A549 (cell line): ENCODE measurements at places on chromosomes 16 and 17. TPM values are rescaled to one million over a fixed set of nuclear protein-coding genes. Genes with fewer than 3 reads are reported as not detected.

Gene HELZ
- 5.6 to 6.7 TPM (median 5.7 TPM) in 3 replicates for polyA plus RNA-seq

DNA sequence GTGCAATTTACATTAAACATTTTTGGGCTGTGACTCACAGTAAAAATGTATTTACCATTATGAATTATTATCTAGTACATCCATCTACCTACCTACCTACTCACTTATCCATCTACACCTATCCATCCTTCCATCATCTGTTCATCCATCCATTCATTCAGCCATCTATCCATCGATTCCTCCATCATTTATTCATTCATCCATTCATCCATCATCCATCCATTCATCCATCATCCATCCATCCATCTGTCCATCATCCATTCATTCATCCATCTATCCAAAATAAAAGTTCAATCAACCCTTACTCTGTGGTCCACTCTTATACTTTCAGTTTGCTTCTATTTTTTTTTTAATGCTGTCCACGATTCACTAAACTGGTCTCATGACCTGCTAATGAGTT, 118.4 kb downstream of the NTN1 start:
- no peak for DNase-seq

GRCh38 chr16:35305476-35305875, 1846.1 kb downstream of the TP53TG3F start:
- no peak for DNase-seq

Gene TGFB1I1
- polyA plus RNA-seq, result 68.7 to 81.0 TPM (median 75.1 TPM) in 3 replicates

Gene TMEM114
- not detected in 3 replicates for polyA plus RNA-seq

- DNase-seq, result peak; percentile 76
Measured at GRCh38 chr17:8163978-8164814, 1.4 kb upstream of the VAMP2 start.

Gene CDH5
- polyA plus RNA-seq, result 0.05 TPM in 1 of 3 replicates, not detected in the others

DNA sequence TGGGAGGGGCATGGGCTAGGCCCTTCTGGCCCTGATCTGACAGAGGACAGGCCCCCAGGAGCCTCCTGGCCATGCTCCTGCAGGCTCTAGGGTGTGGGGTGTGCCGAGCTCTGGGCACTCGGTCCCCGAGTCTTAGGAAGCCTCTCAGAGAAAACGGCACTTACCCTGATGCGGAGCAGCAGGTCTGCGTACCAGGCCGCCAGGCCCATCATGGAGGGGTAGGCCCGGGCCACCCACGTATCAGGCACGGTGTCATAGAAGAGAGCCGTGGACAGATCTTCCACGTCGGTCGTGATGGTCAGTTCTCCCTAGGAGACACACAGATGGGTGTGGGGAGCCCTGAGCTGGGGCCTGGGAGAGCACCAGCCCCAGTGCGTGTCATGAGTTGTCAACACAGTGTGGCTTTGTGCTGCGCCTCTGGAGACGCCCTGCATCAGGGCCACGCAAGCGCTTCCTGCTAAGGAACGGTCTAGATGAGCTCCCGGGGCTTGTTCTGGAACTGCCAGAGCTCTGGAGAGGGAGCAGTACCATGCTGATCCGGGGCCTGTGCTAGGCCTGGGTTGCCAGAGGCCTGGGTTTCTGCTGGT, 47.9 kb downstream of the PGS1 start:
- DNase-seq, result no peak

Gene PIRT
- not detected in 3 replicates for polyA plus RNA-seq

DNA sequence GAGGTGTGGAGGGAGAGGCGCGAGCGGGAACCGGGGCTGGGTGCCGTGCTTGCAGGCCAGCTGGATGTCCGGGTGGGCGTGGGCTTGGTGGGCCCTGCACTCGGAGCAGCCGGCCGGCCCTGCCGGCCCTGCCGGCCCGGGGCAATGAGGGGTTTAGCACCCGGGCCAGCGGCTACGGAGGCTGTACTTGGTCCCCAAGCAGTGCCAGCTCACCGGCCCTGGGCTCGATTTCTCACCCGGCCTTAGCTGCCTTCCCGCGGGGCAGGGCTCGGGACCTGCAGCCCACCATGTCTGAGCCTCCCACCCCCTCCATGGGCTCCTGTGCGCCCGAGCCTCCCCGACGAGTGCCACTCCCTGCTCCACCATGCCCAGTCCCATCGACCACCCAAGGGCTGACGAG, 24.7 kb upstream of the GPATCH8 start:
- DNase-seq, result no peak

Gene EXOSC6
- 10.8 to 12.2 TPM (median 11.7 TPM) in 3 replicates for polyA plus RNA-seq

Gene PRAC1
- polyA plus RNA-seq, result not detected in 3 replicates

Gene STAT5B
- 29.4 to 33.1 TPM (median 31.2 TPM) in 3 replicates for polyA plus RNA-seq

DNA sequence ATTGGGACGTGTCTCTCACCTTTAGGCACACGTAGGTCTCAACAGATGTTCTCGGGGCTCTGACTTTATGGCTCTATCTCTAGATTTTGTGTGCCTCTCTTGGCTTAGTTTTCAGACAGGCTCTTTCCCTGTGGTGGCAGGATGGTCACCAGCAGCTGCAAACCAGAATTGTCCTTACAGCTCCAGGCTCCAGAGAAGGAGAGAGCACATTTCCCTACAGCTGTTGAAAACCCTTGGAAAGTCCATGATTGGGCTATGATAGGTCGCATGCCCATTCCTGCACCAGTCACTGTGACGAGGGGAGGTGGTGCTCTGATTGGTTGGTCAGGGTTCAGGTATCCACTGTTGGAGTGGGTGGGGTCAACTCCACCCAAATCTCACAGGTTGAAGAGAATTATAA, 41.5 kb downstream of the SHISA9 start:
- no peak for DNase-seq

DNA sequence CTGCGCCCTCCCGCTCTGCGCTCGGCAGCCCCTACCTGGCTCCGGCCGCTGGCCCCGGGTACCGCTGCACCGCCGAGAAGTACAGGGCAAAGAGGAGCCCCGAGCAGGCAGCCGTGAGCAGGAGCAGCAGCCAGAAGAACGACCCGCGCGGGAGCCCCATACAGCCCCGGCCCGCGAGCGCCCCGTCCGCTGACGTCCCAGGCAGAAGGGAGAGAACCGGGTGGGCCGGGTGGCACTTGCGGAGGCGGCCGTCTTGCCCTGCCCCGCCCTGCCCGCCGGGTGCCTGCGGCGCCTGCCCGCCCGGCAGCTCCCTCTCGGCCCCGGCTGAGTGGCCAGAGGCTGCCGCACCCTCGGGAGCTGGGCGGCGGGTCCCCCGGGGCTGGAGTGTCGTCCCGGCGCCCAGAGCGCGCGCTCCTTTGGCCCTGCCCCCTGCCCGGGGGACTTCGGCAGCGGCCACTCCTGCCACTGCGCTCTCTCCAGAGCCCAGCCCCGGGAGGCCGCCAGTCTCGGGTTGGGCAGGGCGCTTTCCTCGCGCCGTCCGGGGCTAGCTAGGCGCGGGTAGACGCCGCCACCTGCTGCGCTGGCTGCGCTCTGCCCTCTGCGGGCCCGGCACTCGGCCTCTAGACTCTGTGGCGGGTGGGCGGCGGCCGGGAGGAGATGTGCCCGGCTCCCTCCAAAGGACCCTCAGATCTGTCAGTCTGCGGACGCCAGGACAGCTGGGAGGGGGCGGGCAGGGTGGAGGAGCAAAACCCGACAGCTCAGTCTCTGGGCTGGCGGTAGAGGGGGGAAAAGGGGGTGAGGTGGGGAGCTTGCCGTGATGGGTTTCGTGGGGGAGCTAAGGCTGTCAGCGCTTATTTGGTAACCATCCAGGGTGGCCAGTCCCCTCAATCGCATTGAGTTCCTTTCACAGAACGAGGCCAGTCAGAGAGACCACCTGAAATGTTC, at the start of gene ST6GALNAC2:
ST6GALNAC2 (minus strand) TSS at position 212 of the 945 bp plus-strand sequence; CDS start at position 160, 52 bp downstream.
- peak; percentile 70 for DNase-seq

DNA sequence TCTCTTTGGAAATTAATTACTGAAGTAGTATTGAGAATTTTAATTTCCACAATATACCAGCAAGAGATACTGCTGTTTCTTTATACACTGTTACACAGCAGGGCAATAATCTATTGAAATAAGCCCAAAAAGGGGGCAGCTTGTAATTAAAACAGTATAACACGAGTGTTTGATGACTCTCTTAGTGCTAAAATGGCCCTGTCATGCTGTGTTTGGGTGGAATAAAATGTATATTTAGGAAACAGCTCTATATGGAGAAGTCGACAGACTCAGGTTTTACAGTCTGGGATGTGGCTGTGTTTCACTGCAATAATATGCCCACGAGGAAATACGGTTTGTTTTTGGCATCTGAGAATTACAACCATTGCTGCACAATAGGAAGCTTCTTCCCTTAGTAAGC, 537.7 kb upstream of the HSBP1 start:
- no peak for DNase-seq

GRCh38 chr16:51388516-51388951, 237.5 kb upstream of the SALL1 start:
- DNase-seq, result no peak

Gene TMEM204
- not detected in 3 replicates for polyA plus RNA-seq

Gene SCRN2
- 37.3 to 47.7 TPM (median 43.7 TPM) in 3 replicates for polyA plus RNA-seq

DNA sequence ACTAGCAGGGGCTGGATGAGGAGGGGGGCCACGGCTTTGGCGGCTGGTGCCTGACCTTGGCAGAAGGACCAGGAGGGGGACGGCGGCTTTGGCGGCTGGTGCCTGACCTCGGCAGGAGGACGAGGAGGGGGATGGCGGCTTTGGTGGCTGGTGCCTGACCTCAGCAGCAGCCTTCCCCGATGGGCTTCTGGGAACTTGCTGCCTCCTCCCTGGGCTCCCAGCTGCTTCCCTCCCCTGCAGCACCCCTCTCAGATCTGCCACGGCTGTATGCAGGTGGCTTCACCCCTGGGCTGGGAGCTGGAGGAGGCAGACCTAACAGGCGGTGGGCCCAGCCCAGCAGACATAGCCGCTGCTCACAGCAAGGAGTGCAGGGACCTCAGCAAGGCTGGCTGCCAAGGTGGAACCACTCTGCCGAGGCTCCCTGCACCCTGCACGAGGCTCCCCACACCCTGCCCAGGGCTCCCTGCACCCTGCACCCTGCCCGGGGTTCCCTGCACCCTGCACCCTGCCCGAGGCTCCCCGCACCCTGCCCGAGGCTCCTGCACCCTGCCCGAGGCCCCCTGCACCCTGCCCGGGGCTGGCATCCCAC, 38.4 kb upstream of the CBFA2T3 start:
- no peak for DNase-seq

GRCh38 chr17:12898110-12898509, 108.8 kb downstream of the ARHGAP44 start:
- no peak for DNase-seq

GRCh38 chr16:24745391-24745790, 15.9 kb downstream of the TNRC6A start:
- no peak for DNase-seq

GRCh38 chr17:1126801-1127550, 52.8 kb downstream of the ABR start:
- no peak for DNase-seq

- DNase-seq, result no peak
Measured at GRCh38 chr17:8204761-8205555, 5.4 kb downstream of the AURKB start.

Gene NACA2
- 0.39 to 0.70 TPM (median 0.40 TPM) in 3 replicates for polyA plus RNA-seq

DNA sequence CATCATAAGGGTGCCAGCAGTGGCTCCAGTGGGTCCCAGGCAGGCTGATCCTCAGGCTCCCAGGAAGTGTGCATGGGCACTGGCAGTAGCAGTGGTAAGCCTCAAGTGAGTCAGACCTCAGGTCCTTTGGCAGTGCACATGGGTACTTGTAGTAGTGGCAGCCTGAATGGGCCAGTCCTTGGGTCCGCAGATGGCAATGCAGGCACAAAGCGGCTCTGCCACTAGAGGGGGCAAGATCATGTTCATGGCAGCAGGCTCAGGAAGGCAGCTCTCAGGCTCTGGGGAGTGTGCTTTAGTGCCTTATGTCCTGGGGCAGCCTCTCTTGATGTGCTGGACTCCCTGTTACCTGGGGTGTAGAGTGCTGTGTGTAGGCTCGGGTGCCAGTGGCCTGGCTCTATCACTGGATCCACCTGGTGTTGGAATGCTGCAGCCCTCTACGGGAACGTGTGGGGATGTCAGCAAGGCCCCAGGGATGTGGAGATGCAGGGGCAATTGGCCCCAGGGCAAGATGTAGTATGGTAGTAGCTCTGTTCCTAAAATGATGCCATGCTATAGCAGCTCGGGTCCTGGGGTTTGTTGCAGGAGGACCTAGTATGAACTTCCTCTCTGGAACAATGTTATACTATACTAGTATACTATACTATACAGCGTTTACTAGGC, 11.0 kb downstream of the ACSM3 start:
- DNase-seq, result peak; percentile 64

DNA sequence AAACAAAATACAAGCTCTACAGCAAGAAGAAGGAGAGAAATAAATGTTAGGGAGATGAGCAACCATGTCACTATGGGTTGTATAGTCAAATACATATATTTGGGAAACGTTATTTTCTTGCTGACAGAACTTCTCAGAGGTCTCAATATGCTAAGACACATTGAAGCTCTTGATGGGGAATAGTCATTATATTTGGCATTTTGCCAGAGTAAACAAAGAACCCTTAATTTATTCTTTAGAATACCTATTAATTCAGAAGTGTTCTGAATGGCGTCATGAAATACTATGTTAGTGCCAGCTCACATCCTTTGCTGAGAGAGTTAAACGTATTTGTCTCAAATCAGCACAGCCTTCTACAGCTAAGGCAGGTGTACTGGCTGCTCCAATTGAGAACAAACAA, 458.9 kb downstream of the CDH13 start:
- no peak for DNase-seq

- DNase-seq, result no peak
Measured at GRCh38 chr17:82751171-82751570, 694 bp upstream of the TBCD start.

DNA sequence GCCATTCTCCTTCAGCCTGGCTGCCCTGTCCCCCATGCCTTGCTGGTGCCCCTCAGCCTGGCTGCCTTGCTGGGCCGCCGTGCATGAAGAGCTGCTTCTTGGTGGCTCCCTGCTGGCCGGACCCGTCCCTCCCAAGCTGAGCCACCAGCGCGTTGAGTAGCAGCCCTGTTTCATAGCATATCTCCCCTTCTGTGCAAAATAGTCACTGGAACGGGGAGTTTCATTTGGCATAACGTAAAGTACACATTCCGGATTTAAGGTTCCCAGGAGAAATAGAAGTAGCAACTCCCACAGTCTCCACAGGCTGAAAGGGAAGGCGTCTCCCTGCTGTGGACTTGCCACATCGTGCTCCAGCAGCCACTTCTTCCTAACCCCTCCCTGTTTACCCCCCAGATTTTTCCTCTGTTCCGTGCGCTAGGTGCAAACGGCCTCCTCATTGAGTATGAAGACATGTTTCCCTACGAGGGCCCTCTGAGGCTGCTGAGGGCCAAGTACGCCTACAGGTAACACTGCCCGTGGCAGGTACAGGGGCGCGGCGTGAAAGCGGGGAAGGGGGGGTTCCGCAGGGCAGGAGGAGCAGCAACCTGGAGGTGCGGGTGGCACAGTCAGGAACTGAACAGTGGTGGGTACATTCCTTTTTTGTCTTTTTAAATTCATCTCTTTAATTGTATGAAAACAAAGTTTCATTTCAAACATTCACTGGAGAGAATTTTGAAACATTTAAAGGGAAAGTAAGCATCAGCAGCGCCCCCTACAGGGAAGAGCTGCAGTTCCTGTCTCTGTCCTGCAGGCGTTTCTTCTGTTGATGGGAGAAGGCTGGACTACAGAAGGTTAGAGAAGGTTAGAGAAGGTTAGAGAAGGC, 5.8 kb upstream of the OGFOD3 start:
- DNase-seq, result no peak

Gene MPO
- polyA plus RNA-seq, result not detected in 3 replicates

Gene PRSS21
- polyA plus RNA-seq, result 0.08 to 0.12 TPM in 2 of 3 replicates, not detected in the other

- DNase-seq, result no peak
Measured at GRCh38 chr16:534135-534534, 6.6 kb downstream of the CAPN15 start.

Gene MEOX1
- polyA plus RNA-seq, result not detected in 3 replicates
